ENCODE measurements at places on chromosomes 5 and 9.

DNA sequence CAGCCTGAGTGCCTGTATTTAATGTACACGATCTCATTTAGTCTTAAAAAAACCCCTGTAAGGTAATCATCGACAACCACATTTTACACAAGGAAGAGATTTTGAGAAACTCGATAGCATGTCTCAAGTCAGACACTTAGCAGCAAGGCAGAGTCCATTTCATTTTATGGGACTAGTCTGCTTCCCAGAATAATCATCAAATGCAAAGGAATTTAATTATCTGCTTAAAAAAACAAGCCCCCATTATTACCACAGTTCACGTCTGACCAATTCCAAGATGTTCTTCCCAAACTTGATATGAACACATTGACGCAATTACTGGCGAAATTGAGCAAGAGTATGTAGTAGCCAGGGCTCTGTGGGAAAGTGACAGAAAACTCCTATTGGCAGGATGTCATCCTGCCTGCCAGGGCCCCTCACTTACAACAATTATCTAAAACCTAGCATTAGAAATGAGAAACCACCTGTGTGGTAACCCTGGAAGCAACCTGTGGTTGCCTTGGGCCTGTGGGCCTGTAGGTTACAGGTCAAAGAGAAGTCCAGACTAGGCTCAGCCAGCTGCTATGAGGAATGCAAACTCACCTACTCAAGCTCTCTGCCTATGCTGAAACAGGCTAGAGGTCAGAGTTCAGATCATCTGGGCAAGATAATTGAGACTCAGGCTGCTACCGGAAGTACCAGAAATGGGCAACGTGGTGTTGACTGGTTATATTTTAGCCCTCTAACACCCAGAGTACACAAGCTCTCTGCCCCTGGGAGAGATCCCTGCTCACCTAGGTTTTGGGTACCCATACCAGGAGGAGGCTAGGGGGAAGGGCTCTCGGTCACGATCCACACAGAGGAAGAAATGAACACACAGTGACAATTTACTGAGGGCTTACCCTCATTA, 1.6 kb downstream of the B4GALT1 start:
- no peak for DNase-seq

DNA sequence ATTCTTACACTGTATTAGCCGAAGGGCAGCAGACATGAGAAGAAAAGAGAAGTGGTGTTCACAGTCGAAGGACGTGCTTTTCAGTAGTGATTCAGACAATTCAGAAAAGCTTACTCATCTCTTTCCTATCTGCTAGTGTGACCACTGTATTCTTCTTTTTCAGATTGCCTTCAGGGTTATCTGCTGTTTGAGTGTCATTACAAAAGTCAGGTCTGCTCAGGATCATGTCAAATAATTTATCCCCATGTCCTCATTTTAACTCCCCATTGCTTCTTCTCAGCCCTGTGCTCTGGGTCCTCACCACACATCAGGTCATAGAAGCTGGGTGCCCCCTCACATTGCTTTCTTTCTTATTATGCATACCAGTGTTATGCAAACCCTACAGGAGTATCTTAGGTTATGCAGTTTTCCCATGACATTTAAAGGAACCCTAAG, 394.0 kb downstream of the CETN3 start:
- DNase-seq: no peak

GRCh38 chr9:125909459-125909858, 162.3 kb downstream of the PBX3 start:
- no peak for DNase-seq

GRCh38 chr9:69945671-69946141, 97.9 kb upstream of the MAMDC2 start:
- DNase-seq: no peak

DNA sequence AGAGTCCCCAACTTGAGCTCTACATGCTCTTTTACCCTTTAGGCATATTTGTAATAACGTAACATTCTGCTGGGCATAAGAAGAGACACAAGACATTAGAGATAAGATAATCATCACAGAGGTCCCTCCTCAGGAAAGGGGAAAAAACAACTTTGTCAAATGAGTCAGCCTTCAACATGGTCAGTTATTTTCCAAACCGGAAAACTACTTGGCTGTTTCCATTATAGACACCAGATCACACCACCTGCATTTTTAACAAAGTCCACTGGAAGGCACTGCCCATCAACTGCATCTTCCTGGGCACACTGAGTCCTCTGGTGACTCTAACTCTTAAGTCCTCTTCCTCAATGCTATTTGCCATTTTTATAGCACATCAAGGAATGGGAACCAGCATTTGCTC, 221.8 kb downstream of the FAM114A2 start:
- DNase-seq: no peak

- no peak for DNase-seq
Measured at GRCh38 chr5:15574806-15575325, 74.9 kb downstream of the FBXL7 start.

- no peak for DNase-seq
Measured at GRCh38 chr5:134649163-134649835, 714 bp downstream of the SEC24A start.

GRCh38 chr5:3534997-3535396, 60.6 kb upstream of the IRX1 start:
- no peak for DNase-seq

DNA sequence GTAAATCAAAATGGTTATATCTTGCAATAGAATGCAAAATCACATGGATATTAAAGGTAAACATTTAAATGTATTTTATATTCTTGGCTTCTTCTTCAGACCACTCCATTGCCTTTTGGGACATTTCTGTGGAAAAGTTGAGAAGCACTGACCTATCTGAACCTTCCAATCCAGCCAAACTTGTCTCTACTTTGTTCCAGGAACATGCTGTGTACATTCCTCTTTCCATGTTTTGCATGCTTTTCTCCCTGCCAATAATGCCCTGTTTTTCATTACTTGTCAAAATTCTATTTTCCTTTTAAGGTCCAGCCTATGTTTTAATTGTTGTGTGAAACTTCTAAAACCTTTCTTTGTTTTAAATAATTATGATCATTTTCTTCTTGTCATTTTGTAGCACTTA, 28.3 kb downstream of the JAK2 start:
- no peak for DNase-seq

- DNase-seq: no peak
Measured at GRCh38 chr9:38062498-38063362, 6.3 kb downstream of the SHB start.

- DNase-seq: no peak
Measured at GRCh38 chr5:149526845-149527590, 24.2 kb downstream of the CSNK1A1 start.

DNA sequence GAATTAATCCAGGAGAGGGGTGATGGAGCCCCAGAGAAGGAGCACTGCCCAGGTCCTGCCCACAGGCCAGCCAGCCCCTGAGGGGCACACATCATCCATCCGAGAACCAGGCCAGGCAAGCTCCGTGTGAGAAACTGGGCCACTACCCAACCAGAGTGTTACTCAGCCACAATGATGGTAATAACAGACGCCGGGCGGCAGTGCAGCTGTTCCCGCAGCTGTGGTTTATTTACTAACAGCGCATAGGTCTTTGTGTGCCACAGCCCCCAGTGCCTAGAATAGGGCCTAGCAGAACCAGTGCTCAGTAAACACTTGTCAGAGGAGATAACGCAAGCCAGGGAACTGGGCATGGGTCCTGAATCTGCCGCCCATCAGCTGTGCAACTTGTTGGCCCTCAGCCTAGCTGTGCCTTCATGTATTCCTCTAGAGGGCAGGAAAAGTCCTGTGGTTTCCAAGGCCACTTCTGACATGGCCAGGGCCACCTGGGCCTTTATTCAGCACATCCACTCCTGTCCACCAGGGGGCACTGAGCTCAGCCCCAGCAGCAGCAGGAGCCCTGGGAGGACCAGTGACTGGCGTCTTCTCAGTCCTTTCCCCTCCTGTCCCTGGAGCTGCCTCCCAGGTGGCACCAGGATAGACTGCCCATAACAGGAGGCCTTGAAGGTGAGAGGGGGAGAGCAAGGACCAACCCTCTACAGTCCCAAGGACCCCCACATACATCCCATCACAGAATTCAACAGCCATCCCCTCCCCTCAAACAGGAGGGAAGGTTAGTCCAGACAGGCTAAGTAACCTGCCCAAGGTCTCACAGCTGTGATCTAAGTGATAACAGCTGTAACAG, 2.1 kb downstream of the MXD3 start:
- no peak for DNase-seq

DNA sequence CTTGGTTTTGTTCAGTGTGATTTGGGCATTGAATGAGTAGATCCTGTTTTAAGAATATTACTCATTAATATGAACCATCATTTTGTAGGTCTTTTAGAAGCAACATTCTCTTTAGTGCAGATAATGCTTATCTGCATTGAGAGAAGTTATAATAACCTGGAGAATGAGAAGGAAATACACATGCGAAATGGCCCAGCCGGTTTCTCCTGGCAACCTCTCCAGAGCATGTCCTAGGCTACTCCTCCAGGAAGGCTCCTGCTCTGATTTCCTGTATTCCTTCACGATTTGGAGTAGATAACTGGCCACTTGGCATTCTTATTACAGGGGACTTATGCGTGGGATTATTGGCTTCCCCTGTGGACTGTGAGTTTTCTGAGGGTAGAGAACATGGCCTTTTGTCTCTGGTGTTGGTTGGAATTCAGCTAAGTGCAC, 12.6 kb downstream of the DAPK1 start:
- no peak for DNase-seq

GRCh38 chr5:173940269-173940668, 48.7 kb upstream of the C5orf47 start:
- no peak for DNase-seq

GRCh38 chr9:81650586-81651515, 38.5 kb downstream of the TLE1 start:
- no peak for DNase-seq

DNA sequence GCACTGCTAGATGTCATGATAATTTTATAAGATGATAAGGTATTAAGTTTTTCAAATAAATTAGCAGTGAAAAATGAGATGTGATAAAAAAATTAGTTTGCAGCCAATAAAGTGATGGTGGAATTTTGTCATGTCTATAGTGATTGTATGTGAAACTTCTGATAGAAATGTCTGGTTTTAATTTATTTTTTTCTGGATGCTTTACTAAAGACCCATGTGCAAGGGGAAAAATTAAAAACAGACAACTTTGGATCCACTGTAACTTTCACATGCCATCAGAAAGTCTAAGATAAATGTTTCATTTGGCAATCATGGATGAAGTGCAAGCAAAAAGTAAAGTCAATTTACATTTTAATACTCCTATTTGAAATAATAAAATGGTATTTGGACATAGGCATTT, 4.4 kb upstream of the NDUFS4 start:
- no peak for DNase-seq

- DNase-seq: no peak
Measured at GRCh38 chr5:91122651-91123050, 260.5 kb downstream of the ARRDC3 start.

DNA sequence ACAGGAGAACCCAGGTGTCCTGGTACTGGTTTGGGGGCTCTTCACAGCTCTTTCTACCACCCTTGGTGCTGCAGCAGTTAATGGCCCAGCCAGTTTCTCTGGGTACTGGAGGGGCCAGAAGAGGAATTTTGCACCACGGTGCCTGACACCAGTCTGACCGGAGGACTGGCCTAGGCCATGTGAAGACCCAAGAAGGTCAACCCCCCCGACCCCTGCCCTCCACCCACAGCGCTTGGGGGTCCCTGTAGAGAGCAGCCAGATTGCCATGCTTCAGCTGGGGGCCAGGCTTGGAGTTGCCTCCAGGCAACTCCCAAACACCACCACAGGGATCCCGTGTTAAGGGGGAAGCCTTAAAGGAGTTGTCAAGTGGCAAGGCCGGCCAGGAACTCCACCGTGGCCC, 6.2 kb downstream of the ARSI start:
- no peak for DNase-seq

DNA sequence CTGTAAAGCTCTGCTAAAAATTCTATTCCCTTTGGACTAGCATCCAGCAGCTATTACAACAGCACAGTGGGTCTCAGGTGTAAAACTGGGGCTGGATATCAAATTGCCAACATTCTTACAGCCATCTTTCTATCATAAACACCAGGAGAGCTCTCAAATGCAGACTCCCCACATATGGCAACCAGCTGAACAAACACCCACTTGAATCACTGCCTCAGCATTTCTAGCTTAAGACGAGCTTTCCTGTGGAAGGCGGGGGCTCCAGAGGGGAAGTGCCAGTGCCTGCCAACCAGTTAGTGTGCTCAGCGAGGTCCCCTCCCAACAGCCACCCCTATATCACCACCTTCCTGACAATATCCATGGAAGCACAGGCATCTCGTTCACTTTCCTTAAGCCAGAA, 62.2 kb downstream of the IPPK start:
- DNase-seq: no peak

- DNase-seq: peak; percentile 54
Measured at GRCh38 chr5:178204935-178205748, 809 bp downstream of the HNRNPAB start.

DNA sequence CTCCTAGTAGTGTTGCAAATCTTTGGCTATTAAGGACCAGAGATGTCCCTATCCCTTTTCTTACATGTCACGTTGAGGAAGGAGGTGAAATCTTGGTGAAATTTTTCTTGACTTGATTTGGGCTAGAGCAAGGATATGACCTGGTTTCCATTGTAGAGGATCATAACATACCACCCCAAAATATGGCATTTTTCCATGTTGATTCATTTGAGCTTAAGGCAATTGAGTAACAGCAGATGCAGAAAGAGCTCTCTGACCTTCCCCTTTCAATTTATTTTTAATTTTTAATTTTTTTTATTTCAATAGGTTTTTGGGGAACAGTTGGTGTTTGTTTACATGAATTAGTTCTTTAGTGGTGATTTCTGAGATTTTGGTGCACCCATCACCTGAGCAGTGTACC, 61.2 kb upstream of the MAP1B start:
- no peak for DNase-seq

DNA sequence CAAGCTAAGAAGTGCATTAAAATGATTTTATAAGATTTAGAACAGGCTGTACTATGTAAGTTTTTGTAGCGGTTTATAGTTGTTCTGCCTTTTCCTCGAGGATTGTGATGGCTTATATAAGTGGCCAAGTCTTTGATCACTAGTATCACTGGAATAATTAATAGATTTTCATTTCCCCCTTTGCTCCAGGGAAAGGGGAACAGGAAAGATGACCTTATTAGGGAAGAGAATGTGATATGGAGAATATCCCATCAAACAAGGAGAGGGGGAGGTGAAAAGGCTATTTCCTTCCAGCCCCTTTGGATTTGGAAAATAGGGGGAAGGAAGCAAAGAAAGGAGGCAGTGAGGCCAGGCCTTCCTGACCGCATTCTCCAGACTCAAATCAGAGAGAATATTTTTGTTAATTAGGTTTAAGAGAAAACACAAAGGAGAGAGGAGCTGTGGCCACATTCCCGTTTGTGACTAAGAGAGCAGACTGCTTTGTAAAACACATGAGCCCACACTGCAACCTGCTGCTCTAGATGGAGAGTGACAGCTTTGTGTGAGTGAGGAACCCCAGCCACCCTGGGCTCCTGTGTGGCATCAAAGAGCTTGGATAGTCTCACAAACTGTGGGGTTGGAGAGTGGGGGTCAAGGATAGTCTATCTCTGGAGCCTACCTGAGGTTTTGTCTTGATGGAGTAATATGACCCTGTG, 359.5 kb downstream of the DTWD2 start:
- DNase-seq: no peak

- DNase-seq: no peak
Measured at GRCh38 chr5:148620696-148621095, 33.6 kb downstream of the HTR4 start.

Data from stimulated activated CD8-positive, alpha-beta memory T cell treated with anti-CD3 and anti-CD28 coated beads, Interleukin-2, amount 100 ng/mL, for 1 hour (primary cell).